A549 treated with ZK216348 at 1 μM for 4 hours (cell line): ENCODE measurements at places on chromosomes 2 and 18. TPM values are rescaled to one million over a fixed set of nuclear protein-coding genes. Genes with fewer than 3 reads are reported as not detected.

GAL3ST2 gene
- total RNA-seq = 0.20 to 0.46 TPM (median 0.33 TPM) in 5 replicates

RAB31 gene
- 18.2 to 28.2 TPM (median 25.2 TPM) in 5 replicates for total RNA-seq

NEURL3 gene
- 0.82 to 1.2 TPM (median 1.0 TPM) in 5 replicates for total RNA-seq

ANKZF1 gene
- total RNA-seq = 16.7 to 21.8 TPM (median 20.0 TPM) in 5 replicates

STRADB gene
- total RNA-seq = 17.8 to 28.0 TPM (median 21.3 TPM) in 5 replicates

CCDC148 gene
- total RNA-seq = 0.17 to 0.81 TPM (median 0.40 TPM) in 4 of 5 replicates, not detected in the other

KRTCAP3 gene
- 0.64 to 0.94 TPM (median 0.74 TPM) in 5 replicates for total RNA-seq

UGT1A7 gene
- total RNA-seq = 3.7 to 6.2 TPM (median 4.3 TPM) in 5 replicates

GATA6 gene
- 1.5 to 2.4 TPM (median 1.7 TPM) in 5 replicates for total RNA-seq

ASIC4 gene
- 0.08 to 0.17 TPM (median 0.09 TPM) in 4 of 5 replicates, not detected in the other for total RNA-seq

HPCAL1 gene
- 125 to 224 TPM (median 205 TPM) in 5 replicates for total RNA-seq

MEIS1 gene
- total RNA-seq = 1.5 to 2.4 TPM (median 1.8 TPM) in 5 replicates

FER1L5 gene
- total RNA-seq = not detected in 5 replicates

MAP2 gene
- 0.74 to 1.5 TPM (median 1.3 TPM) in 5 replicates for total RNA-seq

DNMT3A gene
- total RNA-seq = 5.6 to 9.9 TPM (median 7.7 TPM) in 5 replicates

NFATC1 gene
- total RNA-seq = 4.3 to 6.2 TPM (median 6.0 TPM) in 5 replicates

OTX1 gene
- total RNA-seq = 2.2 to 4.5 TPM (median 4.1 TPM) in 5 replicates

GALNT3 gene
- 0.11 TPM in 1 of 5 replicates, not detected in the others for total RNA-seq

EVX2 gene
- not detected in 5 replicates for total RNA-seq

ALK gene
- not detected in 5 replicates for total RNA-seq

GPR45 gene
- total RNA-seq = not detected in 5 replicates

MAPK4 gene
- 0.08 to 0.18 TPM (median 0.14 TPM) in 5 replicates for total RNA-seq

MROH2A gene
- total RNA-seq = 0.18 to 0.22 TPM in 2 of 5 replicates, not detected in the others

DCC gene
- total RNA-seq = not detected in 5 replicates
